ENCODE measurements at places on chromosomes 6 and 20. TPM values are rescaled to one million over a fixed set of nuclear protein-coding genes. Genes with fewer than 3 reads are reported as not detected.

GRCh38 chr6:1504465-1504864 lies 105.2 kb upstream of the FOXC1 start:
- no peak for DNase-seq

DNA sequence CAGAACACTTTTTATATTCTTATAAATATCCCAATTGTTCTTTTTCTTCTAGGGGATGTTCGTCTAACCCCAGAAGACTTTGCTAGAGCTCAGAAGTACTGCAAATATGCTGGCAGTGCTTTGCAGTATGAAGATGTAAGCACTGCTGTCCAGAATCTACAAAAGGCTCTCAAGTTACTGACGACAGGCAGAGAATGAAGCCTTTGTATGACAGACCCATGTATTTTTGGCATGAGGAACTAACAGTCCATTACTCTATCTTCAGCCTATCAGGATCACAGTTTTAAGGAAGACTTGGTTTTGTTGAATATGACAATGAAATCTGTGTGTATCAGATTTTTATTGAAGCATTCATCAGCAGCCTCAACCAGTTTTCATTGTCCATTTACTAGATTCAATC lies 71.4 kb downstream of the VTA1 start:
- no peak for DNase-seq

GRCh38 chr6:78868116-78868515 lies 765 bp downstream of the IRAK1BP1 start:
- no peak for DNase-seq

FKBP1C gene
- polyA plus RNA-seq = not detected

DNA sequence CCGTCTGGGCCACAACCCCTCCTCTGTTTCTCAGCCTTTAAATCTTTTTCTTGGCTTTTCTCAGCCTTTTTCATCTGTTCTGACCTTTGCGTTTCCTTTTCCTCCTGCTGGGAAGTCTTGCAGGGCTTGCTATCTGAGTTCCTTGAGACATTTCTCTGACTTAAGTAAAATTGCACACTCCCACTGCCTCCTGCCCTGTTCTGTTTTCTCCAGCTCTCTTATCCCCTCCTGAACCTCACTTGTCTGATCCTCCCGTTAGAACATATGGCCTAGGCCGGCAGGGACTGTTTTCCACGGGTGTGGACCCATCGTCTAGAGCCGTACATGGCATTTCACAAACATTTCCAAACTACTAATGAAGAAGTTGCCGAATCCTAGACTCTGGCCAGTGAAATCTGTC lies 63.0 kb downstream of the ARID1B start:
- DNase-seq = no peak

DNA sequence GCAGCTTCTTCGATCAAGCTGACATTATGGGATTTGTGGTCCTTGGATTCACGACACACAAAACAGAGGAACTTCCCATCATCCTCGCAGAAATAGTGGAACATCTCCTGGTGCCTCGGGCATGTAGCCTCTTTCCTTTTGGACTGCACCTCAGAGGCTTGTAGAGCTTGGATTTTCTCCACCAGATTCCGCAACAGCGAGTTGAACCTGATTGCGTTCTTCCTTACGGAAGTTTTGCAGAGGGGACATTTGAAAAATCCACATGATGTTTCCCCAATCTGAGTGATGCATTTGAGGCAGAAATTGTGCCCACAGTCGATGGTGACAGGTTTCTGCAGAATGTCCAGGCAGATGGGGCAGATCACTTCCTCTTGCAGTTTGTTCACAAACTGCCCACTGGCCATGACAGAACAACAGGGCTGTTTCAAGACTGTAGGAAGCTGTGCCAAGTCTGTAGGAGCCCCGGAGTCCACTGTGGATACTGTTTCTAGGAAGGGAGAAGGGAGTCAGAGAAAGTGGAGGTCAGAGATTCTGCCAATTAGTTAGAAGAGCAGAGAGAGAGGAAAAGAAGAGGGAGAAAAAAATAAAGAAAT lies 392 bp downstream of the TRIM31 start:
- no peak for DNase-seq

GRCh38 chr6:148648754-148649453 lies 97.9 kb upstream of the UST start:
- DNase-seq = no peak

- no peak for DNase-seq
Observed at GRCh38 chr20:58377766-58378401, 11.1 kb upstream of the VAPB start.

DNA sequence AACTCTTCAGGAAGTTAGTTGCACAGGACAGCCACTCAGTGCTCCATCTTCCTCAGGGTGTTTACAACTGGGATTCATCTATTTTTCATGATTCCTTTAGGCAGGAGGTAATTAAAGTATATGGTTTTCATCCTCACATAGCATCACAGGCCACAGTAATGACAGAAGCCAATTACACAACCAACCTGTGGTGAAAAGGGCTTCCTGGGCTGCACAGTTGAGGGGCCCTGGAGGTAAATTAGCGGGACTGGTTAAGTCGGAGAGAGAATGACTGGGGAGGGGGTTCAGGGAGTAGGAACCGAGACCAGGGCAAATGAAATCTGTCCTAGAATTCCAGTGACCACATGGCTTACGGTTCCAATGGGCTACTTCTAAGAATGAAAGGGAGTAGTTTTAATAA lies 37.0 kb downstream of the BAK1 start:
- no peak for DNase-seq

CNKSR3 gene
- polyA plus RNA-seq = not detected

DNA sequence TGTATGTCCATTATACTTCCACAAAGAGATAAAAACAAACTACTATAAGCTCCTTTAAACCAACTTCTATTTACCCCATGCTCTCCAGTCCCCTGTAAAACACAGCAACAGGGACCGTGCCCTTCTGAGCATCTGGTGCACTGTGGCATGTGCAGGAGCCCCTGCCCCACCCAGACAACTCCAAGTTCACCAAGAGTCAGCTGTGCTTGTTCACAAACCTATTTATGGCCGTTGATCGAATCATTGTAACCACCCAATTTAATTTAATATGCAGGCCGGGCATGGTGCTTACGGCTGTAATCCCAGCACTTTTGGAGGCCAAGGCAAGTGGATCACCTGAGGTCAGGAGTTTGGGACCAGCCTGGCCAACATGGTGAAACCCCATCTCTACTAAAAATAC lies 13.7 kb upstream of the BLCAP start:
- DNase-seq = no peak

ARMC2 gene
- polyA plus RNA-seq = 8.4 TPM

- DNase-seq = no peak
Observed at GRCh38 chr6:46948699-46949098, 27.0 kb upstream of the ADGRF5 start.

- no peak for DNase-seq
Observed at GRCh38 chr6:30918670-30919069, 4.6 kb downstream of the VARS2 start.

- no peak for DNase-seq
Observed at GRCh38 chr20:61855286-61855685, 210.4 kb downstream of the TAF4 start.

MOCS3 gene
- polyA plus RNA-seq = 4.3 TPM

GRCh38 chr6:147905711-147906110 lies 397.2 kb downstream of the SAMD5 start:
- DNase-seq = no peak

GRCh38 chr20:19855416-19855815 lies 97.4 kb downstream of the RIN2 start:
- DNase-seq = no peak

DNA sequence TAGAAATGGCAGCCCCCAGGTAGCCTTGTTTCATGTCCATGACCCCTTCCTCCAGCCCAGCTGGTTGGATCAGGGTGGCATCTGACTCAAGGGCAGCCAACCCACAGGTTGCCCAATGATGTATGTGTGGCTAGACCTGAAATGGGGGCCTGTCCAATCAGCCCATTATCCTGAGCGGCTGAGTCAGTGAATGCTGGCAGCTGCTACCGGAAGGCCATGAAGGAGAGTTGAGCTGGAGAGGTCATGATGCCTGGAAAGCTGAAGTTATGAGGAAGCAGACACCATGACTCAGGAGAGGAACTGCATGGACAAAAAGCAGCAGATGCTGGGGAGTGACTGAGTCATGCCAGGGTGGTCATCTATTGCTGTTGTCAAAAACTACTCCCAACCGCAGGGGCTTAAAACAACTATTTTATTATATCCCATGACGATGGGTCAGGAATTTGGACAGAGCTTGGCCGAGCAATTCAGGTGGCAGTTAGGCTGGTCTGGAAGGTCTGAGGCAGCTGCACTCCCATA lies 67.3 kb downstream of the MDGA1 start:
- no peak for DNase-seq

ANKRD6 gene
- polyA plus RNA-seq = 1.0 TPM

GRCh38 chr6:118558464-118559217 lies 10.5 kb downstream of the PLN start:
- DNase-seq = peak; percentile 84

DNA sequence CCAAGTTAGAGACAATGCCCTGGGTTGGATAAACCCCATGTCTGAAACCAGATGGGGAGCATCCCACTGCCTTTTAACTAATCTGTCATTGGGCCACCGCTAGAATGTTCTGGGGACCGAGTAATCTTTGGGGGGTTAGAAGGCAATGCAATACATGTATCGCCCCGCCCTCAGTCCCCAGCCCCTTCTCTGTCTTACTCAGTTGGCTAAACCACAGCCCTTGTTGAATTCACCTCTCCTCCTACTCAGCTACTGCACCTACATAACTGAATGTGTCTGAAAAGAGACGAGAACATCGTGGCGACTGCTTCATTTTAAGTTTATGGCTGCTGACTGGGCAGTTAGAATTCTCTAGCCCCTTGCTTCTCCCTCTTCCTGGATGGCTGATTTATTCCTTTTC lies 15.1 kb upstream of the CCR6 start:
- DNase-seq = no peak
